ENCODE measurements at places on chromosomes 7 and 10.
A peak's percentile ranks its signal among the peaks of the same experiment; 100 is the strongest.

GRCh38 chr10:60564475-60564874, 174.8 kb upstream of the ANK3 start:
- DNase-seq: no peak

DNA sequence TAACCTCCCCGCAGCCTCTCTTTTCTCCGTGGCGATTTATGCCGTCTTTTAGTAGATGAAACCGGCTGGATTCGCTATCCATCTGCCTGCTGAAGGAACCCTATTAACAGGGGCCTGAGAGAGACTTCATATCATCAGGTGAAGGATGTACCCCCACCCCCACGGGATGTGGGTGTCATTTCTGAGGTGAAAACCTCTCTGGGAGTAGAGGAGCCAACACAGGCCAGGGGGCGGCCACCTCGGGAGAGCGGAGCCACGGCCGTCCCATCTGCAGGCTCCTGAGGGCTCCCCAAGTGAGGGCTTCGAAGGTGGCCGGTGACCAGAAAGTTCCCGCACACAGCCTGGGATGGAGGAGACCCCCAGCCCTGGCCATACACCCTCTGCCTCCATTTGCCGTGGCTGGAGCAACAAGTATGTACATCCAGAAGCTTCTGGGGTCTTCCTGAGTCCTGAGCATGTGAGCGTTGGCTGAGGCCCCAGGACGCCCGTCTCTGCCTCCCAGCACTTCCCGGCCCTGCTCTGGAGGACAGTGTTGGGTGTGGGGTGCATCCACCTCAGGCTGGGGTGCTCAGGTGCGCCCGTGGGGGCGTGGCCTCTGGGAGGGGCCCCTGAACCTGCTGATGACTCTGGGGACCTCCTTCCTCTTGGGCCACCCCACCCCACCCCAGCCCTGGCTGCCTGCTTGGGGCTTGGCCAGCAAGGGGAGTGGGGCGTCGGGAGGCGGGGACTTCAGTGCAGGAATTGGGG, 84.7 kb downstream of the NKX6-2 start:
- DNase-seq: no peak

- DNase-seq: no peak
These were observed 115.5 kb upstream of the DIP2C start for GRCh38 chr10:804787-805619.

DNA sequence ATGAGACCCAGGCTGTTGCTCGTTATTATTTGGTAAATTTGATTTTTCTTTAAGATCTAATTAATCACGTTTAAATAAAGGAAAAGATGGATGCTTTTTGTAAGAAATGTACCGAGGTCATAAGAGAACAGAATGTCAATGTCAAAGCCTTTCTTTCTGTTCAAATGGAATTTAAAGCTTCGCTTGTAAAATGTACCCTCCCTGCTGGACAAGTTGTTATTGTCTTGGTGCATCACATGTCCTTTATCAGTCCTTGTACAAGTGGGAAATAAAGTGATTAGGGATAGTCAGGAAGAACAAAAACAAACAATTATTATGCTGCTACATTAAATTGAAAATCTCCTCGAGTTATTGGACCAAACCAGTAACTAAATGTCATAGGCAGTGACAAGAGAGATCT, 363.2 kb downstream of the PHTF2 start:
- no peak for DNase-seq

DNA sequence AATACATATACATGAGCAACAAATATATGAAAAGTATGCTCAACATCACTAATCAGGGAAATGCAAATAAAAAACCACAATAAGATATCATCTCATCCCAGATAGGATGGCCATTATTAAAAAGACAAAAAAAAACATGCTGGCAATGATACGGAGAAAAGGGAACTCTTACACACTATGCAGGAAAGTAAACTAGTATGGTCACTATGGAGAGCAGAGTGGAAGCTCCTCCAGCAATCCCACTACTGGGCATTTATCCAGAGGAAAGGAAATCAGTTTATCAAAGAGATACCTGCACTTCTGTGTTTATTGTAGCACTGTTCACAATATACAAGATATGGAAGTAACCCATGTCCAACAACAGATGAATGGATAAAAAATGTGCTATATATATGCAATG, 217.5 kb downstream of the SDK1 start:
- no peak for DNase-seq

- no peak for DNase-seq
These were observed 45.3 kb downstream of the ZNF777 start for GRCh38 chr7:149415391-149416071.

GRCh38 chr7:128271471-128271941, 30.4 kb downstream of the LEP start:
- DNase-seq: no peak

DNA sequence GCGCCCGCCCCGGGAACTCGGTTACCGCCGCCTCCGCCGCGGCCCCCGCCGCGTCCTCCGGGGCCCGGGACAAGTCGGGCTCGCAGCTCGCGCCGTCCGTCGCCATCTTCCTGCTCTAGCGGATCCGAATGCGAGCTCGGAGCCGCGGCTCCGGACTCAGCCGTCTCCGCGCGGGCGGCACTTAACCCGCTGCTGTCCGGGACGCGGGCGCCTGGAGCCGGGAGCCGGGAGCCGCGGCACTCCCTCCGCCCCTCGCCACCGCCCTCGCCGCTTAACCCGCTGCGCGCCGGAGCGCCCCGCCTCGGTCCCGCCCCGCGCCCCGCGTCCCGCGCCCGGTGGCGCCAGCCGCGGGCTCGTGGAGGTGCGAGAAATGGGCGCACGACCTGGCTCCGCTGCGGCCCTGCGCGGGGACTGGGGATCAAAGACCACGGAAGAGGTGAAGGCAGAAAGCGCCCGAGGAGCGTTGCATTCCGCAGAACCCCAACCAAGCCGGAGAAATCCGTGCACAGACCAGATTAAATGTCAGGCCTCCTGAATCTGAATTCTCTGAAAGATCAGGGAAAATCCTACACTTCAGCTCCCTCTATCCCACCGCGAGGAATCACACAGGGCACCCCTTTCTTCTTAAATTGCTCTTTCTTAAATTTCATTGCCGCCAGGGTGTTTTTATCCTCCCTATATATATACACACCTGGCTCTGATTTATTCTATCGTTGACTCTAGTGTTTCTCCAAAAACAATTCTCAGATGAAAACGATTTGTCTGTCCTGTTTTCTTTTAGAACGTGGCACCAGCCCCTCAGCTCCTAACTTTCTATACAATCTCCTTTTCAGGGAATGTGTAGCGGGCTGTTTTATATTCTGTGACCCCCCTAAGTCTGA, at the start of gene CTTNBP2:
TSS of gene CTTNBP2 (minus strand) at position 132 of the 881 bp plus-strand sequence. CDS start at position 106, 26 bp downstream.
- peak; percentile 30 for DNase-seq

DNA sequence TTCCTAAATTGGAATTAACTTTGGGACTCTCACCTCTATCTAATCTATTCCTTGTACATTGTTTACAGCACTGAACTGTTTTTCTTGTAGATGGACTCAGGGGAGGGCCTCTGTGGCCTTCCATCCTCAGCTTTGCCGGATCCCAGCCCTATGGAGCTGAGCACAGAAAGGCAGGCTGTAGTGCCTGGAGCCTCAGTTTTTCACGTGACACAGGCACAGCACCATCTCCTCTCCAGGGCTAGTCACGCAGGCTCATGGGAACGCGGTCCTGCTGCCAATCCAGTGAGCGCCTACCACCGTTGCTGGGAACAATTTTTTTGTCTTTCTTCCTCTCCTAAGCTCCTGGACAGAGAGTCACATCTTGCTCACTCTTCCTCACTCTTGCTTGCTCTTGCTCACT, 75.6 kb upstream of the DDC start:
- no peak for DNase-seq

DNA sequence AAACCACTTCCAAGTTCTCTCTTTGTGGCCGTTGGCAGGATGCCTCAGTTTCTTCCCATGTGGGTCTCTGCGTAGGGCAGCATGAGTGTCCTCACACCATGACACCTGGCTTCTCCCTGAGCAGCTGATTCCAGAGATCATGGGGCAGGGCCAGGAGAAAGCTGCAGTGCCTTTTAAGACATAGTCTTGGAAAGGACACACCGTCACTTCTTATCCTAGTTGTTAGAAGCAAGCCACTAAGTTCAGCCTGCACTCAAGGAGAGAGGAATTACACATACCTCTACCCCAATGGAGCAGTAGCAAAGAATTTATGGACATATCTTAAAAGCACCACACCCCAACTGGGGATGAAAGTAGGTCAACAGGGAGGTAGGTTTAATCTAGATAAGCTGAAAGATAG, 16.4 kb downstream of the NODAL start:
- no peak for DNase-seq

DNA sequence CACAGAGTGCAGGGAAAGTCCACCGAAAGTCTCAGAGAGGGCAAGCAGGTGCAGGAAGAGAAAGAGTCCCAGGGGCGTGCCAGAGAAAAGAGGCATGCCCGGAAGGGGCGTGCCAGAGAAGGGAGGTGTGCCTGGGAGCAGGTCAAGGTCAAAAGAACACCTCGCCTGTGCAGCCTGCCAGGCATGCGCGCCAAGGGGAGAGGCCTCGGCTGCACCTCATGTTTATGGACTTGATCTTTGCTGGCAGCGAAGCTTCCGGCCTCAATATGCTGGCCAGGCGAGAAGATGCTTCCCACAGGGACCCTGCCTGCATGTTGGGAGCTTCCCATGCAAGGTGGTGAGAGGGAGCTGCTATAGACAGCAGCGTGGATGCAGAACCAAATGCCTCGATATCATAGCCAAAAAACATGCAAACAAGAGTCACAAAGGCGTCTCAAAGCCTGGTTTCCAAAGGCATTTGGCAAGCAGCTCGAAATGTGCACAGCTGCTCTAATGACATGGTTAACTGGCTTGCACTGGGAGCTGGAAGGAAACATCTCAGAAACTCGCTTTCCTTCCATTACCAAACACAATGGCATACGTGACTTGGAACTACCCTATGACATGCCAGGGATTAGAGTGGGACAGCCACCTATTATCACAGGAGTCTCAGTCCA, 192.5 kb upstream of the PPP2R2D start:
- no peak for DNase-seq

GRCh38 chr10:69456880-69457693, 5.8 kb downstream of the TSPAN15 start:
- DNase-seq: no peak

GRCh38 chr10:93999401-93999851, 5.7 kb downstream of the PLCE1 start:
- DNase-seq: peak; percentile 1

DNA sequence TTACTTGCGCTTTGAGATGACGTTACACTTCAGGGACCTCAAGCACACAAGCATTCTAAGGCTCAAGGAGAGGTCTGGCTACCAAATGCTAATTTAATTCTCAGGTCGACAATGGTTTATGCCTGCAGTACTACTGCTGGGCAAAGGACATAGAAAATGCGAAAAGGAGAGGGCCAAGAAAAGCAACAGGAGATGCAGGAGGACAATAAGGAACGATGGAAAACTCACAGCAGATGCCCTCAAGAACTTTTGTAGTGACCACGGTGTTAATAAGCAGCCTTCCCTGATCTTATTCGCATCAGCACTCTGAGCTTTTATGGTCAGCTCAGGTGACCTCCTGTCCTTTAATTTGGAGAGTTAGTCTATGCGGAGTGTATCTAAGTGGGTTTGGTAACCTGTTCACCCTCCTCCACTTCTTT, 146.3 kb downstream of the GPR85 start:
- DNase-seq: no peak

DNA sequence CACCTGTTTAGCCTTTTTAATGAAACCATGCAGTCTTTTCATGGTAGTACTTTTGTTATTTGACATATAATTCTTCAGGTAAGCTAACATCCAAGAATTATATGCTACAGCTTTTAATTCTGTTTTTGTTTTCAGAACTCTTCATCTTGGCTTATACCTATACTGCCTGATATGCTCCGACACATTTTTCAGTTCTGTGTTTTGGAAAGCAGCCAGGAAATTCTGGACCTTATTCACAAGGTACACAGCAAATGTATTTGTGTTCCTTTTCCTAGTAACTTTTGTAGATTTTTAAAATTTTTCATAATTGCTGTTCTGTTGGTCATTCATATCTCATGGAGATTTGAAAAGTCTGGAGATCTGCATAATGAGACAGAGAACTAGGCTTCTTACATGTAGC, 56.7 kb downstream of the BTAF1 start:
- no peak for DNase-seq

DNA sequence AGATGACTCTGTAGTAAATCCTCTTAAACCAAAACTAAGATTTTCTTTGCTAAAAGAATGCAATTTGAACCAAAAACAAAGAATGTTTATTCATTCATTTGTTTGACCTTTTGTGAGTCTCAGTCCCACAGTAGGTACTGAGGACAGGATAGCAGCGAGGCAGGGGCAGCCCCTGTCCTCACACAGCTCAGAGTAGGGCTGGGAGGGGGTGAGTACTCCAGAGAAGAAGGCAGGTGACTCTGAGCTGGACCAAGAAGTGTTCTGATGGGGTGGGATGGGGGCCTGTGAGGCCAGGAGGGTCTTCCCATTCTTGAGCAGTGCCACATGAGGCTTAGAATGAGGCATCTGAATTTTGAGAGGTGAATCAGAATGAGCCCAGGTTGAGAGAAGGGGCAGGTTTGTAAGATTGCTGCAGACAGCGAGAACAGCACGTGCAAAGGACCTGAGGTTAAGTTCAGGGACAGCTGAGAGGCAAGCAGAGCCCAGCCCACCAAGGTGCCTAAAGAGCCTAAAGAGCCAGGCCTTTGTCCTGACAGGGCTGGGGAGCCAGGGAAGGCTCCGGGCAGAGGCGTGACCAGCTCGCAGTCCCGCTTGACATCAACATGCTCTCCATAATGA, 56.9 kb upstream of the CHST15 start:
- no peak for DNase-seq

DNA sequence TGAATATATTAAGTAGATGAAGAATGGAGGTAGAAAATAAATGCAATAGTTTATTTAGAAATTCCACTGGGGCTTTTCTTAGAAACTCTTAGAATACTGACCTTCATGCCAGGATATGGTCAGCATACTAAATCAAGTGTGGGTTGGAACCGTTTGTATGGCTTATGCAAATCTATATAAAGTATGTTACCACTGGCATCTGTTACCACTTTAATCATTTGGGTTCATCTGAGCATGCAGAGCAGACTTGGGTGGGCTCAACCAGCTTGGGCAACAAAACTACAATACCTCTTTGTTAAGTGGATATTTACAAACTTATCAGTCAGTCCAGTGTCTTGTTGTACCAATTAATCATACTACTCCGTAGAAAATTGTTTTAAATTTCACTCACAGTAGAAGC, 125.8 kb downstream of the CRPPA start:
- no peak for DNase-seq

- no peak for DNase-seq
These were observed 34.6 kb upstream of the GOLGA7B start for GRCh38 chr10:97814996-97815395.
